CD4-positive, alpha-beta T cell treated with Interleukin-17A for 1 hour (primary cell): ENCODE measurements at places on chromosomes 7 and 10.

- DNase-seq = no peak
Measured at GRCh38 chr10:78079411-78079810, 45.7 kb downstream of the RPS24 start.

DNA sequence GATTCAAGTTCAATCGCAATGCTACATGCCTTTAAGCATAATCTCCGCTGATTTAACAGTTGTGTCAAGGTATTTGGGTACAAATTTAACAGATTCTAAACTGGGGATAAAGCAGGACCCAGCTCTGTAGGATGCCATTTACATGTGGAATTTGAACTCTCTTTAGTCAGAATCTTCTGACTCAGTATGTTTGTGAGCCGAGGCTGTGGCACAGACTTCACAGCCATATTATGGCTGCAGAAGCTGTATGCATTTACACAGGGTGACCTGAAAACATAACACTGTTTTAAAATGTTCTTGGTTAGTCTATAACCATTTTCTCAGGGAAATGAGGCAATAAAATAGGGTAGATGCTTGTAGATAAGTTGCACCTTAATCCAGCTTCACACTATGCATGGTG is 8.7 kb downstream of the PDLIM1 start:
- DNase-seq = no peak

- DNase-seq = peak; percentile 64
Measured at GRCh38 chr10:72337039-72337629, 17.6 kb downstream of the DNAJB12 start.

- DNase-seq = no peak
Measured at GRCh38 chr7:154857728-154858681, 144.9 kb downstream of the PAXIP1 start.

DNA sequence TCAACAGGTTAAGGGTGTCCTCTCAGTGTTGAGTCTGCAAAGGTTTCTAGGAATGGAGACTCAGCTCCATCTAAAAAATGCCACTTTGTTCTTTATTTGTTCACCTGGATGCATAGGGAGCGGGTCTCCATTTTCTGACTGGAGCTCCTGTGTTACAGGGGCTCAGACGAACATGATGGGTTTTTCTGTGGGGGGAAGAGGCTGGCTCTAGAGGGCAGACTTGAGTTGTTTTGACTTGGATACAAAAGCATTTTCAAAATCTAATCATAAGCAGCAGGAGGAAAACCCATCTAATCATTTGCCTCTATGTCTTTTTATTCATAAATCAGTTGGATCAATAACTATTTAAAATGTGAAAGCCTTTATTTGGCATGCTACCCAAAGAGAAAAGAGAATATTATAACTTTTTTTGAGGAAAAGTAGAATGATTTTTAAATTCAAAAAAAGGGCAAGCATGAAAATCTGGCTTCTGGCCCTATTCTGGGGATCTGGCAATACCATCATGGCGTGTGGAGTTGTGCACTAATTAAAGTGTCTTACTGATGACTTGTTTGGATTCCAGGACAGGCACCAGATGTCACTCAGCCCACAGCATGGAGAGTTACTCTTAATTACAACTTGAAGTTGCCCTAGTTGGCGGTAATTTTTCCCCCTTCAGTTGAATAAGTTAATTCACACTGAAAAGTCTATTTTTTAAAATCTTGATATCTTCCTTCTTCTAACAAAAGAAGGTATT is 594.9 kb downstream of the REEP3 start:
- DNase-seq = no peak

DNA sequence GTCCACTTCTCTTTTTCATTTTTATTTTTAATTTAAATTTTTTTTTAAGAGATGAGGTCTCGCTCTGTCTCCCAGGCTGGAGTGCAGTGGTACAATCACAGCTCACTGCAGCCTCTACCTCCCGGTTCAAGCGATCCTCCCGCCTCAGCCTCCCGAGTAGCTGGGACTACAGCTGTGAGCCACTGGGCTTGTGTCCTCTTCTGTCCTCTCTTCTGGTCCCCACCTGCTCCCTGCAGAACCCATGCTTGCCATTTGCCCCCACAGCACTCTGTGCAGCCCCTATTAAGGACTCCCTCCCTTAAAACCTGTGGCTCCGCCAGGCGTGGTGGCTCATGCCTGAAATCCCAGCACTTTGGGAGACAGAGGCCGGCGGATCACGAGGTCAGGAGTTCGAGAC is 9.1 kb upstream of the FZD9 start:
- no peak for DNase-seq

DNA sequence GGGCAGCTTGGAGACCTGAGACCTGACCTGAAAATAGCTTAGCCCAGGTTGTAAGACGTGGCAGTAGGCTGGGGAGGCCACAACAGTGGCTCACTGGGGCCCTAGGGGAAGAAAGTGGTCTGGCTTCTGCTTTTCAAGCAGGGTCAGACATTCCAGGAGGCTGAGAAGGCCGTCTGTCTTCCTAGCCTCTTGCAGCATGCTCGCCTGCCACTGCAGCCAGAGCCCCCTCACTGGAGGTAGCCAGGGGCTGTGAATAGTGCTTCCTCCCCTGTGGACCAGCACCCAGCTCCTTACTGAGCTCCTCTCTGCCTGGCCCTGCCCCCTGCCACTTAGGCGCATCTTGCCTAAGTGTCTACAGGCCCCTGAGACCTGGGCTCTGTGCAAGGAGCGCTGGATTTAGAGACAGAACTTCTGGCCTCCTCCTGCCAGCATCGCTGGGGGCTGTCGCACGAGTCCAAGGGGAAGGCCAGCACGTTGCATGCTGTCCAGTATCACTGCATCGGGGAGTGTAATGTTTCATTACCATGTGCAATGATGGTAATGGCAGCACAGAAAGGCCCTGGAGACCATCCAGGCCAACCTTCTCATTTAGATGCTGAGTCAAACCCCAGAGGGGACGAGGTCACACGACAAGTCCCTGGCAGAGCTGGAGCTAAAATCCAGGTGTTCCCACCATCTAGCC is 12.7 kb downstream of the ZMIZ1 start:
- DNase-seq = no peak
